Cerebellar cortex (tissue), 1 donor: ENCODE measurements at places on chromosomes 5 and 9.
A peak's percentile ranks its signal among the peaks of the same experiment; 100 is the strongest.

DNA sequence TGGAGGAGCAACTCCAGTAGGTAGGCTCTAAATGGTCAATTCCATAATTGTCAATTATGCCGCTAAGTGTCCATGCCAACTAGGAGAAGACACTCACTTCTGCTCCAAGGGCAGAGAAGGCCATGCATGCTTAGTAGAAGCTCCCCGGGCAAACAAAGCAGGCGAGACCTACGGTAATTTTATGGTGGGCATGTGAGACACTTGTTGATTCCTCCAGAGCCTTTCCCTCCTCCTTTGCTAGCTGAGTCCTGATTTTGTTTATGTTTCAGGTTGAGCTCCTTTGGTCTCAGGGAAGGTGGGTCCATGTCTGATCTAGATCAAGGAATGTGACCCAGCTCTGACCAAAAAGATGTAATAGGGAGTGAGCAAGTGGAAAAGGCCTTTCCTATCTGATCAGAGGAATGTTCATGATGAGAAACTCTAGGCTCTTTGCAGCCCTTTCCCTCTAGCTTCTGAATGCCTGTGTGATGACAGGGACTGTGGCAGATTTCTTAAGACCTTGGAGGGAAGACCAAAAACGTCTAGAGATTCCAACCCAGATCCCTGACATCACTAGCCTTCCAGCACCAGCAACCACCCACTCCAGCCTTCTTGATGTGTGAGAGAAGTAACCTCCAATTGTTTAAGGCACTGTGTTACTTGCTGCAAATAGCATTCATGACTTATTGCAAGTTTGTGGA is 7.7 kb upstream of the CPEB4 start:
- DNase-seq: no peak

DNA sequence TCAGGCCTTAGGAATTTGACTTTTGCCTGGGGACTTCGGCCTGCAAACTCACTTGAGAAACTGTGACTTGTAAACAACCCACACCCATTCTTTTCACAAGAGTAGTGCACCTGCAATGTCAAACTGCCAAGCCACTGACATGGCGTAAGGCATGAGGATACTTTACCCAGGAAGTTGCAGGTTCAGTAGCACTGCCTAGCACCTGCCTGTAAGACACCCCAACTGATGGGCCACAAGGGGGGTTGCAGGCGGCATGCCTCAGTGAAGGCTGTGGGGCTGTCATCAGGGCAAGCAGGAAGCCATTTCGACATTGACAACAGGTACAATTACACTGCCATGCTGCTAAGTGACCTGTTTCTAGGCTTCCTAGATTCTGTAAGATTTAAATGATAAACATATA is 41.3 kb upstream of the RASGEF1C start:
- no peak for DNase-seq

GRCh38 chr5:131330031-131330430 is 66.2 kb downstream of the CDC42SE2 start:
- DNase-seq: no peak

DNA sequence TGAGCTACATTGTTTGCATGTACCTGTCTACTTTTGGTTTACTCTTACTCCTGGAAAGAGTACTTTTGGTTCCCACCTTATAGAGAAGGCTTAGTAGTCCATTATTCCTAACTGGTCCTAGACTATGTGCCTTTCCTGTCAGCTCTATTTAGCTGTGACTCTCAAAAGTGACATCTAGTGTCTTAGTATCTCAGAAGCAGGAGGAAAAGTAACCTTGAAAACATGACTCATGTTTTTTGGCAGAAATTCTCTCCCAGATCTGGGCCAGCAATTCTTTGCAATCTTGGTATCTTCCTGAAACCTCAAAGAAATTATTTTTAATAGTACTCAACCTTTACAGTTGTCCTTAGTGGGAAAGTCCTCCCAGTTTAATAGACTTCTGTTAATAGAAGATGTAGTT is 691.7 kb upstream of the SEMA6A start:
- no peak for DNase-seq

DNA sequence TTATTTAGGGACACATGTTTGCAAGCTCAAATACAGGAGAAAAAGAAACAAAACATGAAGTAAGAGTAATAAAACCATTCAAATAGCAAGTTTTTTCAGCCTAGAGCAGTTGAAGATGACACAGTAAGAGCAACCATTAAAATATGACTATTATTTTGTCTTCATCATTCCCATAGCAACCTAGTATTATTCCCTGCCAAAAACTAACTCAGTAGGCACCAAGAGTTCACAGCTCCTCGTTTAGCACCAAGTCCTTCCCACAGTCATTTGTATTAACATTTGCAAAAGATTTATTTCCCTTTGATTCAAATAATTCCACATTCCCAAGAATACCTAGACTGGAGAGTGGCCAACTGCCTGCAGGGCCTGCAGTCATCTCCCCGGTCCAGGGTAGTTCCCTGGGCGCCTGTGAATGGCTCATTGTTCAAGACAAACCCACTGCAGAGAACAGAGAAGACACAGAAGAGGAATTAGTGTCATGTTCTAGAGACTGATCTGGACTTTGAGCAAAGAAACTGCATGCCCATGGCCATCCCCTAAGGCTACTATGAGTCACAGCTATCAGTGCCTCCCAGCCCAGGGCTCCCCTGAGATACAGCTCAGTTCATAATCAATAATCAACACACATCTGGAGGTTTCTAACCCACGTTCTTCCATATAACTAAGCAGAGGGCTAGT is 139.1 kb upstream of the MAP3K1 start:
- DNase-seq: no peak

- no peak for DNase-seq
Observed at GRCh38 chr5:103357636-103358035, 99.1 kb downstream of the MACIR start.

- DNase-seq: no peak
Observed at GRCh38 chr5:65989158-65989557, 62.8 kb downstream of the ERBIN start.

DNA sequence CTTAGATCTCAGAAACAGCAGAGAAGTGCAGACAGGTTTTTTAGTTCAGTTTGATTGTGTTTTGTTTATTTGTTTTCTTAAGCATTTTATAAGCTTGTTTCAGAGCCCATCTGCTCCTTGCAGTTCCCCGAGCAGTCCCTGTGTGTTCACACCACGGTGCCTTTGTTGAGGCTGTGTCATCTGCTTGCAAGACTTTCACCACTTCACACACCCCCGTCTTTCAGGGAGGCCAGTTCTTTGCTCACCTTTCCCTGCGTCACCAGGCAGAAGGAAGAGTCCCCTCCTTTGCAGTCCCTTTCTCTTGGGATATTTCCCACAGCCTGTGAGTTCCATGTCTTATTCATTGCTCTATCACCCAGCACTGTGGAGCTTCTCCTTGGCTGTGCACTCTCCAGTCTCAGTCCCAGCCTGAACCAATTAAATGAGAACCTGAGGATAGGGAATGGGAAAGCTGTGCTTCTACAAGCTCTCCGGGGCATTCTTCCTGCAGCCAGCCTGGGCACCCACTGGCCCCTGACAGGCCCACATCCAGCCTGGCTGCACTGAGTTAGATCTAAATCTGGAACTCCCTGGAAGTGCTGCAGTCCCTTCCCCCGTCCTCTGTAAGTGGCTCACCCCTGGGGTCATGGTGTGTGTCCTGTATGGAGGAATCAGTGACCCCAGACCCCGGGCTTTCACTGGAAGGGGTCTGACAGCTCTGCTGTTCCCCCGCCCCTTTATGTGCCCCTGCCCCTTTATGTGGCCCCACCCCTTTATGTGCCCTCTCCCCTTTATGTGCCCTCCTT is 5.5 kb downstream of the MVB12B start:
- DNase-seq: no peak

DNA sequence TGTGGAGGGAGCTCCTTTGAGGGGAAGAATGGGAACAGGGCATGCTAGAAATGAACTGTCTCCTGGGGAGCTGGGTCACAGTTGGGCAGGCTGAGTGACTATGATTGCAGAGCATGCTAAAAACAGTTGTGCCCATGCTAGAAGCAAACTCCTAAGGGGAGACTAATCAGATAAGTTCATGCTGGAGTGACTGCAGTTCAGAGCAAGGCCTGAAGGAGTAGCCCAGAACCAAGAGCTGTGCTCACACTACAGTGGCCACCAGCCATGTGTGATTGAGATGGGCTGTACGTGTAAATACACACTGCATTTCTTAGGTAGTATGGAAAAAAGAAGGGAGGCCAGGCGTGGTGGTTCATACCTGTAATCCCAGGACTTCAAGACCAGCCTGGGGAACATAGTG is 10.3 kb upstream of the AK1 start:
- DNase-seq: no peak

- no peak for DNase-seq
Observed at GRCh38 chr5:178310130-178310865, 77.7 kb upstream of the PHYKPL start.

DNA sequence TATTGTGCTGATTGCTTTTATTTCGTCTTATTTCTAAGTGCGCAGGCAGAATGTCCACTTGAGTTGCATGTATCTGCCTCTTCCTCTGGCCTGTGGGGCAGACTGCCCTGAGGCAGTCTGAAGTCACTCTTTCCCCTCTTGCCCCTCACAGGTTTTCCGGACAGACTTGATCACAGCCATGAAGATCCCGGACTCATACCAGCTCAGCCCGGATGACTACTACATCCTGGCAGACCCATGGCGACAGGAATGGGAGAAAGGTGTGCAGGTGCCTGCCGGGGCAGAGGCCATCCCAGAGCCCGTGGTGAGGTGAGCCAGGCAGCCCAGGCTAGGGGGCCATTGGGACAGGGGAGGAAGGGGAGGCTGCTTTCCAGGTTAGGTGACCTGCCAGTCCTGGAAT is 26.4 kb downstream of the JADE2 start:
- no peak for DNase-seq

- DNase-seq: no peak
Observed at GRCh38 chr5:158538506-158539074, 561.1 kb downstream of the EBF1 start.

DNA sequence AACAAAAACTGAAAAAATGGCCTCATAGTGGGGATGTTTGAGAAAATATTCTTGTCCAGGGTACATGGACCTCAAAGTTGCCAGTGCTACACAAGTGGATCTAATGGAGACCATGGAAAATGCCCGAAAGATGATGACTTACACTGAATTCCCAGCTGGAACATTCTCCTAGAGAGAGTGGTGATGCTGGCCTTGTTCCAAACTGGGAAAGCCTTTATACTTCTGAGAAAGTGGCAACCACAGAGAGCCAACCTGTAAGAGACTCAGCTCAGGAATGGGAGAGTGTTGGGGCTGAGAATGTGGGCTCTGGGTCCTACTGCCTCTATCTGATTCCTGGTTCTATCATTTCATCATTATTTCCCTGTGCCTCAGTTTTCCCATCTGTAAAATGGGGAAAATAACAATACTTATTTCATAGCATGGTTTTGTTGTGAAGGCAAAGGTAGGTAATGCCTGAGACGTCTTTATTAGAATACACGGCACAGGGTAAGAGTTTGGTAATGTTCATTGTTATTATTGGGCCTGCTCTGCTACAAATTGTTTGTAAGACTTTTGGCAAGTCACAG is 229.0 kb upstream of the PANK3 start:
- DNase-seq: peak; percentile 24

- no peak for DNase-seq
Observed at GRCh38 chr5:154494036-154494435, 16.0 kb upstream of the HAND1 start.

- no peak for DNase-seq
Observed at GRCh38 chr5:10374046-10375022, 20.8 kb downstream of the MARCHF6 start.

- DNase-seq: no peak
Observed at GRCh38 chr5:81786496-81786895, 35.6 kb upstream of the SSBP2 start.

- no peak for DNase-seq
Observed at GRCh38 chr9:18770131-18770908, 262.7 kb downstream of the SAXO1 start.
